ENCODE measurements at places on chromosomes 1 and 21. TPM values are rescaled to one million over a fixed set of nuclear protein-coding genes. Genes with fewer than 3 reads are reported as not detected.

DNA sequence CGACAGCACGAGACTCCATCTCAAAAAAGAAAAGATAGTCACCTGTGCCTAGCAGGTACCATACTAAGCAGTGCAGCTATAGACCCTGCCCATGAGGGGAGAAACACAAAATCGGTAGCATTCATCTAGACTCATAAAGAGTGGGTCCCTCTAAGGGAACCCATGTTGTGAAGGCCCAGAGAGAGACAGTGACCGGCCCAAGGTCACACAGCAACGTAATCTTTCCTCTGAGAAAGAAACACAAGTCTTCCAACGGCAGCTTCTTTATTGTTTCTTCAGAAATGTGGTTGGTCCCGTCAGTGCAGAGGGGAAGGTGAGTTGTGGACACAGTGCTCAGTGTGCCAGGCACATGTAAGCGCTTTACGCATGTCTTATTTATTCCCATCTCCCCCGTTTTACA lies 198.6 kb upstream of the TMEM51 start:
- H3K27me3 ChIP-seq, result no peaks in the 10 kb centered on the region
- H3K4me1 ChIP-seq, result no peaks in the 10 kb centered on the region
- H3K4me3 ChIP-seq, result no peak overlapping the region
- DNase-seq, result no peak

DNA sequence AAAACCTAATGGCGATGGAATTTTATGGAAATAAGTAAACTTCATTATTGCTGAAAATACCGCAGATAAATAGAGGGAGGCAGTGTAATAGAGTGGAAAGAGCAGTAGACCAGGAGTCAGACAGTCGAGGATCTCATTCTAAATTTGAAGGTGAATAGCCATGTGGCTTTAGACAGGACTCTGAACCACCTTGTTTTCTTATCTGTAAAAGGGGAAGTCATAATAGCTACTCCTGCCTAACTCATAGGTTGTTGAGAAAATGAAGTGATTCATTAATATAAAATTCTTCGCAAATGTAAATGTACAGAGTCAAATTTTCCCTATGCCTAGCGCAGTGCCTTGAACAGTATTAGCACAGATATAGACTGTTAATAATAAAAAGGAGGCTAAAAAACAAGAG lies 14.8 kb downstream of the RPS6KC1 start:
- no peak overlapping the region for H3K4me3 ChIP-seq
- DNase-seq, result no peak
- H3K36me3 ChIP-seq, result no peaks in the 10 kb centered on the region

DNA sequence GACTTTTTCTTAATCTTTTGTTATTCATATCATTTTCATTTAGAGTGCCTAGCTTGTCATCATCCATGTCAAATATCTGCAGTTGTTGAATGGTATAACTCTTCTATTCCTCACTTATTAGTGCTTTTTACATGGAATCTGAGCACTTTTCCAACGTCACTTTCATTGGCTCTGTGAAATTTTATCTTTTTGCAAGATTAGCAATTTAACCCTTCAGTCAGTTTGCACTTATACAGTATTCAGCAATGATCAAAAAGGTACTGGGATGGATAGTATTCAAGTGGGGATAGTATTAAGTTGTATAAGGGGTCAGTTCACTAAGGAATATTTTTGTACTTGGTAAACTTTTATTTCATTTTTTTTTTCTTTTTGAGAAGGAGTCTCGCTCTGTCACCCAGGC lies 150.0 kb downstream of the RASAL2 start:
- H3K36me3 ChIP-seq, result no peaks in the 10 kb centered on the region
- H3K4me1 ChIP-seq, result peaks cover 25% of the 10 kb centered on the region
- no peak overlapping the region for H3K27ac ChIP-seq
- H3K4me3 ChIP-seq, result no peak overlapping the region
- no peak for DNase-seq

DNA sequence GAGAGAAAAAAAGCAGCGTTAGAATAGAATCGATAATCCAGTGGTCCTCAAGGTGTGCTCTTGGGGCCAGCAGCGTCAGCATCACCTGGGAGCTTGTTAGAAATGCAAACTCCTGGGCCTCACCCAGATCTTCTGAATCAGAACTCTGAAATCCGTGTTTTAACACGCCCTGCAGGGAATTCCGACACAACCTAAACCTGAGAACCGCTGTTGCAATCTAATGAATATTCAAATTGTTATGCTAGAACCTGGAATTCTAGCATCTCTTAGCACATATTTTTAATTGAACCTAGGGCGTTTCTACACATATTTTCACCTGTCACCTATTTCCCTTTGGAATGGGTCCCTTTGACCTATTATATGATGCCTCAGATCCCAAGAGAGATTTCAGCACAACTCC lies 175.7 kb downstream of the PSMG1 start:
- H3K4me1 ChIP-seq, result peaks cover 42% of the 10 kb centered on the region
- no peak overlapping the region for H3K4me3 ChIP-seq
- H3K36me3 ChIP-seq, result no peaks in the 10 kb centered on the region
- no peak overlapping the region for H3K27ac ChIP-seq
- DNase-seq, result no peak
- no peaks in the 10 kb centered on the region for H3K27me3 ChIP-seq

- DNase-seq, result peak; percentile 35
- no peak overlapping the region for H3K4me3 ChIP-seq
- no peaks in the 10 kb centered on the region for H3K36me3 ChIP-seq
- peaks cover 4% of the 10 kb centered on the region for H3K4me1 ChIP-seq
Measured at GRCh38 chr1:3471356-3472087, 17.1 kb downstream of the ARHGEF16 start.

GRCh38 chr1:216794586-216794985 lies 71.4 kb upstream of the ESRRG start:
- no peak overlapping the region for H3K4me3 ChIP-seq
- H3K36me3 ChIP-seq, result no peaks in the 10 kb centered on the region
- H3K27ac ChIP-seq, result no peak overlapping the region
- H3K27me3 ChIP-seq, result no peaks in the 10 kb centered on the region
- no peaks in the 10 kb centered on the region for H3K4me1 ChIP-seq

DNA sequence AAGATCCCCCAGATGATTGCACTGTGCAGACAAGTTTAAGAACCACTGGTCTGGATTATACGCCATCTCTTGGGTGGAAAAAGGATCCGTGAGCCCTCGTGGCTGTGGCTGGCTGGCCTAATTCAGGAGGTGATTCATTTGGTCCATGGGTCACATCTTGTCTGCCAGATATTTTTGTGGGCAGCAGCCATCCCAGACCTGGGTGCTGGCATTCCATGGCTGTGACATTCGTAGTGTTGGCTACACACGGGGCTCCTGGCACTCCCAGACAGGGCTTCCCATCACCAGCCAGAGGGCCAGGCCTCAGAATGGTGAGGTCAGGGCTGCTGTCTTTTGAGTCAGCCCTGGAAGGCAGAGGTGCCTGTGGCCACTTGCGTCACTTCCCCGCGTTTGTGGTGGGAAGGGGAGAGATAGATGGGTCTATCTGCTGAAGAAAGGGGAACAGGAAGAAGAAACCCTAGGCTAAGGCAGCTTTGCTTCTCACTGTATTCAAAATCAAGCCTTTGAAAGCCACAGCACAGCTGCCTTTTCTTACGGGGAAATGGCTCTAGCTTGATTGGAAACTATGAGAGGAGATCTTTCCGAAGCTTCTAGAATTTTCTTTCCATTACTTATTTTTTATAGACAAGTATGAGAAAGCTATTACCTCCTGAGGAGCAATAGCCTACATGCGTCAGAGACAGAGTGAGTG lies 32.4 kb downstream of the EIF2D start:
- peaks cover 1% of the 10 kb centered on the region for H3K27me3 ChIP-seq
- peaks cover 22% of the 10 kb centered on the region for H3K4me1 ChIP-seq
- H3K27ac ChIP-seq, result no peak overlapping the region
- no peak for DNase-seq
- no peak overlapping the region for H3K4me3 ChIP-seq

GRCh38 chr1:174953285-174954072 lies 46.3 kb upstream of the CACYBP start:
- DNase-seq, result no peak
- H3K4me1 ChIP-seq, result peaks cover 3% of the 10 kb centered on the region
- H3K27ac ChIP-seq, result no peak overlapping the region
- H3K4me3 ChIP-seq, result no peak overlapping the region
- H3K36me3 ChIP-seq, result no peaks in the 10 kb centered on the region

DNA sequence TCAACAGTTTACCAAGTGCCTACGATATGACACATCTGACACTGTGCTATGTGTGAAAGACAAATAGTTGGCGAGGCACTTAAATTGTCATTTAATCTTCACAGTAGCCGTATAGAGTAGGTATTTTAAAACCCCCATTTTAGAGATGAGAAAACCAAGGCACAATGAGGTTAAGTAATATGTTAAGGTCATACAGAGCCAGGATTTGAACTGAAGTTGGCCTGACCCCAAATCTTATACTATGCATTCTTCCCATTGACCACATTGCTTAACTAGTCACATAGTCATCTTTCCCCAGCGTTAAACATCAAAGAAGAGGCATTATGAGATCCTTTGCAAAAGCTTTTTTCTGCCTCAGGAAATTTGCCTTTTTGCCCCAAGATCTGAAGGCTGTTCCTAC lies 3.9 kb downstream of the INKA2 start:
- H3K4me3 ChIP-seq, result no peak overlapping the region
- peaks cover 44% of the 10 kb centered on the region for H3K4me1 ChIP-seq
- H3K27me3 ChIP-seq, result no peaks in the 10 kb centered on the region
- no peak for DNase-seq
- H3K27ac ChIP-seq, result no peak overlapping the region

DNA sequence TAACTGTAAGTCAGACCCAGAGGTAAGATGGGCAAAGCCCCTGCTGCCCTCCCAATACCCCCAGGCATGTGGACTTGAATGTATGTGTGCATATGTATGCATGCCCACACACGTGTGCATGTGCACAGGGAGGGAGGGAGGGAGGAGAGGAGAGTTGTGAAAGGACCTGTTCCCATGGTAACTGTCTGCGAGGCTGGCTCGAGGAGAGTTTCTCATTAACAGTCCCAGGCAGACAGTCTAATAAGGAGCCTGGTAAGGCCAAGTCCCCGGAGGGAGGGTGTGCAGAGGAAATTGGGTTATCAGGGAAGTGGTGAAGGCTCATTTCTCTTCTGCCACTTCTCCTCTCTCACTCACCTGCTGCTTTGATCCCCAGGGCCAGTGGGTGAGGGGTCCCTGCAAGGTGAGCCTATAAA lies 74.9 kb downstream of the NFASC start:
- H3K36me3 ChIP-seq, result no peaks in the 10 kb centered on the region
- no peaks in the 10 kb centered on the region for H3K4me1 ChIP-seq
- H3K27ac ChIP-seq, result no peak overlapping the region
- no peak for DNase-seq
- peaks cover 6% of the 10 kb centered on the region for H3K27me3 ChIP-seq
- no peak overlapping the region for H3K4me3 ChIP-seq

GRCh38 chr1:39789571-39790110 lies 976 bp upstream of the BMP8B start:
- peaks cover 3% of the 10 kb centered on the region for H3K4me1 ChIP-seq
- H3K36me3 ChIP-seq, result no peaks in the 10 kb centered on the region
- H3K27ac ChIP-seq, result no peak overlapping the region
- H3K27me3 ChIP-seq, result peaks cover 19% of the 10 kb centered on the region
- H3K4me3 ChIP-seq, result no peak overlapping the region
- DNase-seq, result no peak

DNA sequence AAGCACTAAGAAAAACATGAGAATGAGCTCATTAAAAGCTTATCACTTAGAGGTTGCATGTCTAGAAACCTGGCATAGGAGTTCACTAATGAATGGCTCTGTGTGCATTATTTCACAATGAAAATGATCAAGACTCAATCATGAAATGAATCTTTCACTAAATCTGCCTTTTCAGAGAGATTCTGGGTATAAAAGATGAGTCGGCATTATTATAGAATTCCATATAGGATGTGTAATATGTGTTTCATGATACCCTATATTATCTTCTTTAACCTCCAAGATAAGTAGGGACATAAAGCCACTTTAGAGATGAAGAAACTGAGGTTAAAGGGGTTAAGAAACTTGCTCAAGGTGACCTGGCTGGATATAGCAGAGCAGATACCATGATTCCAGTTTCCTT lies 368.1 kb downstream of the DUSP10 start:
- H3K4me3 ChIP-seq, result no peak overlapping the region
- peaks cover 2% of the 10 kb centered on the region for H3K27me3 ChIP-seq
- H3K36me3 ChIP-seq, result no peaks in the 10 kb centered on the region
- no peak for DNase-seq

GRCh38 chr1:184160236-184160635 lies 108.7 kb downstream of the TSEN15 start:
- no peak overlapping the region for H3K4me3 ChIP-seq
- H3K36me3 ChIP-seq, result no peaks in the 10 kb centered on the region
- H3K4me1 ChIP-seq, result no peaks in the 10 kb centered on the region
- no peaks in the 10 kb centered on the region for H3K27me3 ChIP-seq
- no peak overlapping the region for H3K27ac ChIP-seq

- peak; percentile 16 for DNase-seq
- peaks cover 15% of the 10 kb centered on the region for H3K36me3 ChIP-seq
- no peak overlapping the region for H3K27ac ChIP-seq
- peaks cover 15% of the 10 kb centered on the region for H3K4me1 ChIP-seq
- peak overlapping the region; percentile 94 for H3K4me3 ChIP-seq
Measured at GRCh38 chr1:1307261-1307922, 338 bp downstream of the ACAP3 start.

- H3K4me3 ChIP-seq, result no peak overlapping the region
- H3K27me3 ChIP-seq, result no peaks in the 10 kb centered on the region
- H3K4me1 ChIP-seq, result peaks cover 4% of the 10 kb centered on the region
- no peaks in the 10 kb centered on the region for H3K36me3 ChIP-seq
Measured at GRCh38 chr1:115184951-115185331, 95.6 kb upstream of the TSPAN2 start.

- H3K27me3 ChIP-seq, result no peaks in the 10 kb centered on the region
- no peak for DNase-seq
- H3K4me1 ChIP-seq, result peaks cover 34% of the 10 kb centered on the region
- no peak overlapping the region for H3K27ac ChIP-seq
- no peaks in the 10 kb centered on the region for H3K36me3 ChIP-seq
Measured at GRCh38 chr1:165842023-165842670, 14.7 kb downstream of the UCK2 start.

GRCh38 chr1:27652111-27652864 lies 17.3 kb upstream of the FGR start:
- no peaks in the 10 kb centered on the region for H3K4me1 ChIP-seq
- H3K36me3 ChIP-seq, result no peaks in the 10 kb centered on the region
- no peak overlapping the region for H3K27ac ChIP-seq
- H3K4me3 ChIP-seq, result no peak overlapping the region

GRCh38 chr21:43702785-43703034 lies 16.2 kb upstream of the PDXK start:
- H3K27me3 ChIP-seq, result no peaks in the 10 kb centered on the region
- DNase-seq, result no peak
- H3K27ac ChIP-seq, result no peak overlapping the region
- no peaks in the 10 kb centered on the region for H3K4me1 ChIP-seq
- no peaks in the 10 kb centered on the region for H3K36me3 ChIP-seq
- H3K4me3 ChIP-seq, result no peak overlapping the region

GRCh38 chr1:117015724-117016123 lies 14.2 kb downstream of the CD101 start:
- no peak overlapping the region for H3K27ac ChIP-seq
- DNase-seq, result no peak
- no peak overlapping the region for H3K4me3 ChIP-seq

The KRTAP7-1 gene
- total RNA-seq, result not detected

The AQP10 gene
- not detected for total RNA-seq

The ELAVL4 gene
- total RNA-seq, result not detected

The IVNS1ABP gene
- total RNA-seq, result 75.3 TPM

The MYBPH gene
- not detected for total RNA-seq

The BCL2L15 gene
- 1.3 TPM for total RNA-seq

The HSD3B1 gene
- not detected for total RNA-seq

The SPRR2E gene
- not detected for total RNA-seq

The MAEL gene
- not detected for total RNA-seq

The CFAP57 gene
- total RNA-seq, result 0.88 TPM

The LHX8 gene
- total RNA-seq, result not detected

All from endothelial cell of umbilical vein (primary cell).